ENCODE measurements at places on chromosomes 3 and 15. TPM values are rescaled to one million over a fixed set of nuclear protein-coding genes. Genes with fewer than 3 reads are reported as not detected.

The SCN5A gene
- total RNA-seq, result 0.18 TPM

The SI gene
- not detected for total RNA-seq

DNA sequence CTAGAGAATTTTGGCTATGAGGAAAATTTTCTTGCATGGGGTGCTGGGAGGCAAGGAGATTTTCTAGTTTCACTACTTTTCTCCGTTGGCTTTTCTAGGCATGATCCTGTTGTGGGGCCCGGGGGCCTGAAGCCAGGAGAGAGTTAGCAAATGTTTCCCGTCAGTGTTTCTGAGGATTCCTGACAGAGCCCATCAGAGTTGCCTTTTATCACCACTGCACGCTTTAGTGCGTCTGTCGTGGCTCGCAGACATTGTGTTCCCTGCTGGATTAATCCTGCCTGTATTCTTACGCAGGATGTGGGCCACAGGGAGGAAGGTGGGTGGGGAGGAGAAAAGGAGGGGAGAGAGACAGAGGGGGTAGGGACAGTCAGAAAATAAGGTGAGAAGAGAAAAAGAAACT, 18.1 kb upstream of the BOC start:
- DNase-seq, result no peak
- peaks cover 17% of the 10 kb centered on the region for H3K4me1 ChIP-seq
- H3K36me3 ChIP-seq, result no peaks in the 10 kb centered on the region
- no peak overlapping the region for H3K4me3 ChIP-seq

- H3K4me1 ChIP-seq, result peaks cover 16% of the 10 kb centered on the region
- H3K27me3 ChIP-seq, result no peaks in the 10 kb centered on the region
- H3K36me3 ChIP-seq, result no peaks in the 10 kb centered on the region
- no peak overlapping the region for H3K27ac ChIP-seq
These were observed 23.1 kb downstream of the BHLHE40 start for GRCh38 chr3:5002174-5002870.

- peak overlapping the region; percentile 85 for H3K27ac ChIP-seq
- H3K27me3 ChIP-seq, result peaks cover 69% of the 10 kb centered on the region
- no peaks in the 10 kb centered on the region for H3K36me3 ChIP-seq
- no peak for DNase-seq
- H3K4me3 ChIP-seq, result peak overlapping the region; percentile 50
- H3K4me1 ChIP-seq, result peaks cover 5% of the 10 kb centered on the region
These were observed 1.5 kb downstream of the SEMA6D start for GRCh38 chr15:47718497-47719437.

DNA sequence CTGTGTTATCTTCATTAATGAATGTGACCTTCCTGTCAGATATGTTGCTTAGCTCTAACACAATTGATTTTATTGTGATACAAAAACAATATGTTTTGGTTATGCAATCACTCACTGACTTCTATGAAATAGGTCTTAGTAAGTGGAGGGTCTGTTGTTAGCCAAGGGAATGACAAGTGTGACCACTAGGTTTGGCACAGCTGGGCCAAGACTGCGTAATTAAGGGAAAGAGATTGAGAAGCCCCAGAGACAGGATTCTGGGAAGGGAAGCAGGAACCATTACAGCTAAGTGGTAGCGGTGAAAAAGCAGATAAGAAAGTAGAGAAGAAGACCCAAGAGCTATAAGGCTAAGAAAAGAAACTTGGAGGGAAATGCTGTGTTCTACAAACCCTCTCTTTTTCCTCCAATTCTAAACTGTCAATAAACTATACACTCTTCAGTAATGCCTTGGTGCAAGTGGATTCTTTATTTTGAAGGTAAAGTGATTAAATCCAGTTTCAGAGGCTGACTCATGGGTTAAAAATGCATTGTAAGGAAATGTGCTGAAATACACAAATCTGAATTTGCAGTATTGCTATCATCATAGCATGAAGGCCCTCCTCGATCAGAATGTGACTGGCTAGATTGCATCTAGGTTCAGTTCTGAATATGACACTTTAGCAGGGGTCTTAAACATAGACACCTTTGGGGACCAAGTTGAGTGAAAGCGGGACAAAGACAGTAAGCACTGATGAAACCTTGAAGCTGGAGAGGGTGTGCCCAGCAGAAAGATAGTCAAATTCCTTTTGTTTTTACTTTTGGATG, 26.1 kb downstream of the KCNMB2 start:
- H3K27ac ChIP-seq, result no peak overlapping the region
- peaks cover 9% of the 10 kb centered on the region for H3K4me1 ChIP-seq
- H3K36me3 ChIP-seq, result no peaks in the 10 kb centered on the region
- no peaks in the 10 kb centered on the region for H3K27me3 ChIP-seq
- no peak for DNase-seq

GRCh38 chr3:116299646-116300081, 145.6 kb downstream of the LSAMP start:
- no peaks in the 10 kb centered on the region for H3K4me1 ChIP-seq
- no peaks in the 10 kb centered on the region for H3K36me3 ChIP-seq
- H3K4me3 ChIP-seq, result no peak overlapping the region
- no peak overlapping the region for H3K27ac ChIP-seq
- H3K27me3 ChIP-seq, result no peaks in the 10 kb centered on the region
- no peak for DNase-seq
